ENCODE measurements at places on chromosomes 12 and 14.

GRCh38 chr14:31592122-31592521 lies 30.9 kb downstream of the NUBPL start:
- DNase-seq, result no peak

DNA sequence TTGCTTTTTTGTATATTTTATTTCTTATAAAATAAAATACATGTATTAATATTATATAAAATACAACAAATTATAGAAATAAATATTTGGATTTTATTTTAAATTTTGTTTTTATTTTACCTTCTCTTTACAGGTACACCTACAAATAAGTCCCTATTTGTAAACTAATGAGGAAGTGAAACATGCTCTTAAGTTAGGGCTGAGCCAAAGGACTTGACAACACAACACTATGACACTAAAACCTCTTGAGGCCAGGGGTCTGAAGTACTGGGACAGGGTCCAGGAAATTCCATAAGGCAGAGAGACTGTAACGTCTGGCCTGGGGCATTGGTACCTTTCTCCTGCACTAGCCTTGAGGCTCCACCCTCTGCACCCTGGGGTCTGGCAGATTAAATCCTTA lies 293.2 kb downstream of the FOXN3 start:
- DNase-seq, result no peak

DNA sequence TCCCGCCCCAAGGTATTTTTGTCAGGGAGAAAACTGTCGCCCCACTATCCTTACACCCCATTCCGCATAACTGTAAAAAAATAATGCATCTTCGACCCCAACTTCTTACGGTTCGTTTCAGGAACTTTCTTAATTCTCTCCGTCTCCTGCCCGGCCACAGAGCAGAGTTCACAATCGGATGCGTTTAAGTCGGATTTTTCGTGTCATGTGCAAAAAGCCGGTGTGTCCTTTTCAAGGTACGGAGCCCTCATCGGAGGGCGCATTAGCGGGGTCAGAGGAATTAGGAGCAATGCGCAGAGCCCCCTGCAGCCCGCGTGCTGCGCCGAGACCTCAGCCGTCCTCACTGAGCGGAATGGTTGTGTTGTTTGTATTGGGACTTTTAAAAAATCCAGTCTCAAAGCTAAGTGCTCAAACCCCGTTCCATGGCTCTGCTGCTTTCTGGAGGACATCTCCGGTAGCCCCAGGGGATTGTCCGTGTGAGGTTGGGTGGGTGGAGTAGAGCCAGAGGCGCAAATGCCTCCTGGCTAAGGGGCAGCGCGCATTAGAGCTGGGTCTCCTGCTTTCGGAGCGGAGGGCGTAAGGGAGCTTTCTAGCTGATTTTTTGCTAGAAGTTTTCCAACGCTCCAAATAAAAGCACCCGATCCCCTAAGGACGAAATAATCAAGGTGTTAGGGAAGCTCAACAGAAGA lies 3.9 kb upstream of the GSC start:
- DNase-seq, result no peak

DNA sequence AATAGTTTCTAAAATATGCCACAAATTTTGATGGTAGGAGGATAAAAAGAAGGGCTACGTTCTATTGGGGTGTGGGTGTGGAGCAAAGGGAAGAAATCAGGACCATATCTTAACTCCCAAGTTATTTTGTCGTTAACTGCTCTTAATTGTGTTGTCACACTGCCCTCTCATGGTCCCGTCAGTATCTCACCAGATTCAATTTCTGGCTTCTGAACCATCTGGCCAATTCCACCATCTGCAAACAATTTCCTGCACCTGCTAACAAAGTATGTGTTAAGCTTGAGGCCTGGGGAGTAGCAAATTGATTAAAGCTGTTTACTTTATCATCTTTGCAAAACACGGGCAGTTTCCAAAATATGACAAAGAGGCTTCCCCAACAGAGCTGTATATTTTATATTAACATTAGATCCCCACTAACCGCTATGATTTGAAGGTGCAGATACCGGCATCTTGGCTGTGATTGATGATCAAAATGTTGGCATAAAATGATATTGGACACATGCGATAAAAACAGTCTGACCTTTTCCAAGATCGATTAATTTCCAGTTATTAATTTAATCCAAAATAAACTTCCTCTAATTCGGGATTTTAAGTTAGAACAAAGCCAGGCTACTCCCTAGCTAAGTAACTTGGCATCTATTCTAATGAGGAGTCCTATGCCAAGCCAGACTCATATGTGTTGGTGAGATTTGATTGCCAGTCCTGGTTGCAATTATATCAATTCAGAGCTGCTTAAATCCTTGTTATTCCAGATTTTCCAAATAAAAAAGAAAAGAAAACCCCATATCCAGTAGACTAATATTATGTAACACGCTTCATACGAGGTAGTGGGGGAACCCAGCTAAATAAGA lies 6.9 kb upstream of the DNM1L start:
- no peak for DNase-seq

DNA sequence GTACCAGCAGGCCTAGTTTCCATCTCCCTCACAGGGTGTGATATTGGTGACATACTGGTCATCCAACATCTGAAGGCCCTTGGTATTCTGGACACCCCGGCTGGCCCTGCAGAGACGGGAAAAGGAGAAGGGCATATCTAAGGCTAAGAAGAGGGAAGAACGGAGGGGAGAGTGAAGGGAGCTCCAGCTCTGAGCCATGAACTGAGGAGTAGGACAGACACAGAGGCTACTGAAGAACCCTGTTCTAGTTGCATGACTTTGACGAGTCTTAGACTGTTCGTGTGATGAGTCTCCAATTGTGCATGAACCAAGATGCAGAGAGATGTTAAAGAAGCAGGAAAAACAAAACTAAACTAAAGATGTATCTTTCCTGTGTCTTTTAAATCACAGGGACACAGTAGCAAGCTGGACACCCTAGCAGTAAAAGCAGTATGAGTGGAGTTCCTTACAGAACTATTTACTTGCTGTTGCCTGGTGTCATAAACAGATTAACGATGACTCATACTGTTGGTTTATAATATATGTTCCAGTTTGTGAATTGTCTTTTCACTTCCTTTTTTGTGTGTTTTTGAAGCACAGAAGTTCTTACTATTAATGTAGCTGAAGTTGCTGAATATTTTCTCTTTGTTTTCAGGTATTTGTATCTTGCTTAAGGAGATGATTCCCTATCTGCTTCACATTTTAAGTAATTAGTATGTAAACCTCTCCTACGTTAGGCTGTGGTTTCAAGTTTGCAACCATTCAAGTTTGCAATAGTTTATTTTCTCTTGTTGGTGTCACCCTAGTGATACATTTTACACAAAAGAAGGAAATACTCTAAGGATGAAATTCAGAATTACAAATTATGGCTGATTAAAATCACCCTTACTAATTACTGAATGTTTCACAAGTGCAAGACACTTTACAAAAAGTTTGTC lies 15.7 kb downstream of the FAR2 start:
- DNase-seq, result no peak

GRCh38 chr14:94304243-94304642 lies 11.2 kb upstream of the SERPINA10 start:
- no peak for DNase-seq

GRCh38 chr14:68511129-68512047 lies 281.5 kb downstream of the ZFP36L1 start:
- DNase-seq, result no peak

DNA sequence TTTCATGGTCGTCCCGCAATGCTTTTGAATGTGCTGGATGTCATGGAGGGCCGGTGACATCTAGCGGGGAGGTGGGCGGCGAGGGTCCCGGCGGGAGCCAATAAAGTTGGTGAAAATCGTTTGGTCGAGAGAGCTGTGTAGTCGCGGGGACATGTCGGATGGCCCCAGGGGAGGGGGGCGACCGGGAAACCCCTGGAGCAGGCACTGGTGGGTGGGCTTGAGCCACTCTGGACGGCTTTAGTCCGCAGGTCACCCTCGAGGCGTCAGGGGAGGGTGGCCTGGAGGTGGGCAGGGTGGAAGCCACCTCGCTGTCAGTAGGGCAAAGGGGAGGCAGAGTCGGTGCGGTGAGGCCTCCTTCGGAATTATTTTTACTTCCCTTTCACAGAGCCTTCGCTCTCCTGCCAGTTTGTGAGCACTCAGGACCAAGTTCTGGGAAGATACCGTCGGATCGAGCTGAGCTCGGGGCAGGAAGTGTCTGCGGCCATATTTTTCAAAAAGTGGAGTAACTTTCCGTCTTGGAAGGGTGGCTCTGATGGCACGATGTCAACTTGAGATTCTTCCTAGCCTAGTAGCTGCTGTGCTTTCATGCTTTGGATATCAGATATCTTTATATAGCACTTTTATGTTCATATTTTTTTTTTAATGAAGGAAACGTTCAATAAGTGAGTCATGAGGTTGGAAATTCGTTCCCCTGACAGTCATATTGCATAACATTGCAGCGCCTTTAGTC lies 28.2 kb downstream of the WBP11 start:
- DNase-seq, result peak; percentile 40

DNA sequence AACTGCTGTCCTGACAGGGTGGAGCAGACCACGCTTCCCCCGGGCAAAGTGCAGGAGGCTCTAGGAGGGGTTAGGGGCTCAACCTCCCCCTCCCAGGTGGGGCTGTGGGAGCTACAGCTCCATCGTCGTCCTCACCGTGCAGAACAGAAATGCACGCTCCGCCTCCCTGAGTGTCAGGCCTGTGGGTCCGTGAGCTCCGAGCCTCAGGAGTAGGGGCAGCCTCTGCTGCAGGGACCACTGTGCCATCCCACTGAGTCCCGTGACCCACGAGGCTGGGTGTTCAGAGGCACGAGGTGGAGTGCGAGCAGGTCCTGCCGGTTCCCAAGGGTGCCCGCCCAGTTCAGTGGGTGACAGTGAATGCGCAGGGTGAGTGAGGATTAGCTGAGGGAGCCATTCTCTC lies 48.6 kb downstream of the CACNA1C start:
- DNase-seq, result no peak

GRCh38 chr12:105522166-105522825 lies 191.8 kb downstream of the C12orf75 start:
- no peak for DNase-seq

GRCh38 chr14:29444805-29445204 lies 482.8 kb downstream of the PRKD1 start:
- DNase-seq, result no peak

DNA sequence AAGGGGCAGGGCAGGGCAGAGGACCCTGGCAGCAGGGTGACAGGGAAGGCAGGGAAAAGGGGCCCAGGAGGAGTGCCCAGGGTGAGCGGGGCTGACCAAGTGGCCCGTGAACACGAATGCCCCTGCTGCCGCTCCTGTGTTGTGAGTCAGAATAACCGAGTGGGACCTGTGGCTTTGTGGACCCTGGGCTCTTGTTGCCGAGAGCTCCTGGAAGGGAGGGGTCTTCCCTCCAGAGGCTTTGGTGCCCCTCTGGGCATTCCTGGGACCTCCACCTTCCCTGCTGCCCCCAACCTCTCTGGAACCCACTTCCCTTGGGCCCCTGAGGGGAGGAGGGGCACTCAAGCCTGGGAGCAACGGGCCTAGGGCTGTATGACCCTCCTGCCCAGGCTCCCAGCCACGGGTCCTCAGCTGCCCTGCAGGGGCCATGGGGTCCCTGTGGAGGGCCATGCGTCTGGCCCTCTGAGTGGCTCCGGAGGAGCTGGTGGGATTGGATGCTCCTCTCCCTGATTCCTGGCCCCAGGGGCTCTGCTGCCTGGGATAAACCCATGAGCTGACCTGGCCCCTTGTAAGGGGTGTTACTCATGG lies 319.4 kb downstream of the TMEM121 start:
- no peak for DNase-seq

- no peak for DNase-seq
Measured at GRCh38 chr14:22822016-22822570, 6.9 kb upstream of the SLC7A7 start.

GRCh38 chr14:74302152-74302628 lies 544 bp downstream of the ABCD4 start:
- DNase-seq, result no peak

- no peak for DNase-seq
Measured at GRCh38 chr12:62205346-62205745, 54.9 kb upstream of the USP15 start.

DNA sequence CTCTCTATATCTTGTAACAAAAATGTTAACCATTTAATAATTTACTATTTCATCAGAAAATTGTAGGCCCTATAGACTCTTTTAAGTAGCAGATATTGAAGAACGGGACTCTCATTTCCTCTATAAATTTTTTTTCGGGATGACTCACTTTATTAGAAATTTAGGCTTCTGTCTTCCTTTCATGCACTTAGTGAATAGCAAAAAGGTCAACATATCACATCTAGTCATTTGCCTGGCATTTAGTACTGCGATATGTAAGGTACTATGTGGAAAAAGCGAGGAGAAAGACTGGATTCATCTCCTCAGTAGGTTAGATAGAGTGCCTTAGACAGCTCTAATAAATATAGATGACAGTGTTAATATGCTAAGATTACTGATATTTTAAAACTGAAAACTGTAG lies 166.3 kb upstream of the PTPRQ start:
- no peak for DNase-seq

- DNase-seq, result no peak
Measured at GRCh38 chr12:27164330-27165040, 79.6 kb upstream of the STK38L start.

GRCh38 chr14:71523630-71524319 lies 408.5 kb upstream of the RGS6 start:
- DNase-seq, result no peak

DNA sequence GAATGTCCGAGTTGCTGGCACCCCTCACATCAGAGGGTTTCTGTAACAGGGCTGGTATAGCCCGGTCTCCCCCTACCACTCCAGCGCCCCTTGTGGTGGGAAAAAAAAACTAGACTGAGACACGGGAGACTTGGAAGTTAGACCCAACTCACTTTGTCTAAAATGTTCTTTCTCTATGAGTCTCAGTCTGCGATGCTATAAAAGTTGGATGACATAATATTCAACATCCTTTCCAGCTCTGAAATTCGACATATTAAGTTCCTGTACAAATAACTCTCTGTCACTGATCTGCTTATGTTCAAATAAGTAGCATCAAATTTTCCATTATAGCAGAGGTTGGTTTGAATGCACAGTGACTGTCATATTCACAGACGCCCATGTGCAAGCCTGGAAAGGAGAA lies 25.7 kb upstream of the TC2N start:
- DNase-seq, result no peak

DNA sequence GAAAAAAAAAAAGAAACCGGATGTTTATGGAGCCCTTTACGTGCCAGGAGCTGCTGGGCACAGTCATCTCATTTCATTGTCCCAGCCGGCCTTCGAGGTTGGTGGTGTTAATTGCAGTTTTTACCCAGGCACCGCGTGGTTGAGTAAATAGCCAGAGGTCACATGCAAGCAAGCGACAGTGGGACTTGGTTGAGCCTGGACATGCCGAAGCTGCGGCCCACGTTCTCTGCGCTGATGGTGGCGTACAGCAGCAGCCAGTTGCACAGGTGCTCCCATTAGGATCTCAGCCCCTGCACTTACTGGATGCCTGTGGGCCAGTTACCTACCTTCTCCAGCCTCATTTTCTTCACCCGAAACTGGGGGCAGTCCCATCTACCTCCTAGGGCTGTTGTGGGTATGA lies 54.0 kb downstream of the TSPAN9 start:
- DNase-seq, result no peak

- DNase-seq, result no peak
Measured at GRCh38 chr14:59130462-59130861, 58.0 kb upstream of the DAAM1 start.

Measured in heart right ventricle (tissue), 16 donors.